ENCODE measurements at places on chromosomes 13 and 19.

DNA sequence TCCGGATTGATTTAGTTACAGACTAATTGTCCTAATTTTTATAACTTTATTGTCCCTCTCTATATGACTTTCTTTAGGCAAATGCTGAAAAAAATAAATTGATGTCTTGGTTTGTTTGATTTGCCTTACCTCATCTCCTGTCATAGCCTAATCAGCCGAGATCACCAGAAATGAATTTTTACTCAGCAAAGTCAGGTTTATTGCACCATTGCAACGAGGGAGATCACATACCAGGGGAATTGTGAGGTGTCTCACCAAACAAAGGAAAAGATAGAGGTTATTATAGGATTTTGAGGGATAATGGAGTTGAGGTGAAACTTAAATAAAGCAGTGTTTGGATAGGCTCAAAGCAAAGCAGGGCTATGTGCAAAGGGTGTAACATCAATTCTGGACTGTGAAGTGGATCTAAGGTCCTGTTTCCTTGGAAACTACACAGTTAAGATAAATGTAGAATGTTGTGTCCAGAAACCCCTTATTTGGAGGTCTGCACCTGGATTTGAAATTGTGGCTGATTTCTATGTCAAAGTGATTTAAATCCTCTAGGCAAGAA lies 372.6 kb downstream of the OXGR1 start:
- no peak for DNase-seq

- DNase-seq = no peak
Measured at GRCh38 chr13:30124131-30124768, 183.1 kb downstream of the KATNAL1 start.

DNA sequence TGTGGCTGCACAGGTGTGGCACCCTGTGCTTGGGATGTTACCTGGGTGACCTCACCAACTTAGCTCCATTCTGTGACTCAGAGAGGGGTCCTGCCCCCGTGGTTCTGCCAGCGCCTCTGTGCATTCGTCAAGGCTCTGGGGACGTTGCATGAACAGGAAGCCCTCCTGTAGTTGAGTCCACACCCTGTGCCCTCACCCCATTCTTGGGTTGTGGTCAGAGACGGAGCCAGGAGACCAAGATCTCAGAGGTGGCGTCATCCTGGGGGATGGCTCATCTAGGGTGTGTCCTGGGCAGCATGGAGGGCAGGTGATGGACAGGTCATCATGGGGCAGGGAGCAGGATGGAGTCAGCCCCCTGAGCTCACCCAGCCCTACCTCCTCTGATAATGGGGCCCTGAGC lies 2.5 kb downstream of the COX6B2 start:
- peak; percentile 97 for DNase-seq

GRCh38 chr13:71213252-71213821 lies 653.7 kb downstream of the DACH1 start:
- no peak for DNase-seq

GRCh38 chr19:42442833-42443232 lies at the start of gene CXCL17:
Gene CXCL17, minus strand, starts transcription at chr19:42442946. Its CDS starts 114 bp downstream, at chr19:42442832.
- no peak for DNase-seq

GRCh38 chr13:83950293-83950692 lies 68.0 kb upstream of the SLITRK1 start:
- no peak for DNase-seq

DNA sequence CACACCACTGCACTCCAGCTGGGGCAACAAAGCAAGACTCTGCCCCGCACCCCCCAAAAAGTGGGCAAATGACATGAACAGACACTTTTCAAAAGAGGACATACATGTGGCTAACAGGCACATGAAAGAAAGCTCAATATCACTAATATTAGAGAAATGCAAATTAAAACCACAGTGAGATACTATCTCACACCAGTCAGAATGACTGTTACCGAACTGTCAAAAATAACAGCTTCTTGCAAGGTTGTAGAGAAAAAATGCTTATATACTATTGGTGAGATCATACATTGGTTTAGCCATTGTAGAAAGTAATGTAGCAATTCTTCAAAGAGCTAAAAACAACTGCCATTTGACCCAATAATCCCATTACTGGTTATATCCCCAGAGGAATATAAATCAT lies 99.5 kb upstream of the SPATA13 start:
- no peak for DNase-seq

DNA sequence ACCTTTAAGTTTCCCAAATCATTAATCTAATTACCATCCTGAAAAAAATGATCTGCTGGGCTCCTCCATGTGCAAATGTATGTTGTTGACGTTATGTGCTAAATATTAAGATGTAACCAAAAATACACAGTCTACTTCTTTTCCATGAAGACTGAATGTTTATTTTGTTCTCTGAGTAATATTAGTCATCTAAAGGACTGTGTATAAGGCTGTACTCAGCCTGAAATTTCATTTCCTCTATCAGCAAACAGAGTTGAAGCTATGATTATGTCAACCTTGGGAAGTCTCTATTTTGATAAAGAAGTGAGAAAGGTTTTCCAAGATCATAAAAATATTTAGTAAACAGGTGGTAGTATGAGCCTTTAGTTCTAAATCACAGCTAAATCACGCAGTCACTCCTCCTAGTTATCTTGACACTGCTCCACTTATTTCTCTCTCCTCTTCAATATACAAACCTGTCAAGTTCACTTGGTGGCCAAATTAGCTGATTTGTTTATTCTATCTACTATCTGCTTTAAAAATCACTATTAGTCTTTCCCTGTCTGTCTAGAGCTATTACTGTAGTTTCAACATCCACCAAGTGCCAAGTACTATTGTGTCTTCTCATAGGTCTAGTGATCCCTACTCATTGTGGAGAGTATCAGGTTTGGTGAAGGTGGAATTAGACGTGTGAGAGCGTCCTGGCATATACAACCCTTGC lies 211.7 kb upstream of the STARD13 start:
- DNase-seq = no peak

DNA sequence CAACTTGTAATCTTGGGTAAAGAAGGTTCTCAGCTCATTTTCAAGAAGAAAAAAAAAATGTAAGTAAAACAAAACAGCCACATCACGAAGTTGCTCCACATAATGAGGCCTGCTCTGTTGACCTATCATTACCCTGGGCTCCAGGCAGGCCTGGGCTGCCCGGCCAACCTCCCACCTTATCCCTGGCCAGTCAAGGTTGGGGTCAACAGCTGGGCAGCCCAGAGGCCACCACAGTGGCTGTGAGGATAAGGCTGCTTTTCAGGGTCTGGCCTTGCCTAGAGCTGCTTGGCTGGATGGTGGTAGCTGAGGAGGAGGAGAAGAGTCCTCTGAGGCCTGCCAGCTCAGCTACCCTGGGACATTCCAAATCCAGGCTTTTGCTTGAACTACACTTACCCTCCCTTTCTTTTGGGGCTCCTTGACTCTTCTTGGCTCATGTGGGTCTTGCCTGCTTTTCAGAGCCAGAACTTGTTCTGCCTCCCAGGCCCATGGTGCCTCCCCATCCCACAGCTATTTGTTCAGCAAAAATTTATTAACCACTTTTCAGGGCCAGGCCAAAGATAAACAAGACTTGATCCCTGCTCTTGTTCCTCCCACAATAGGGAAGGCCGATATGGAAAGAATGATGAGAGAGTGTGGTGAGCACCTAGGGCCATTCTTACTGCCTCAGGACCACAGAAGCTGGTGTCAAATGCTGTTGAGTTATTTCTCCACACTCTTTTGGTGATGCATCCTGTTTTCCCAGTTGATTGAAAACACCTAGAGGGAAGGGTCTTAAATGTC lies 101.6 kb downstream of the RGCC start:
- DNase-seq = no peak

DNA sequence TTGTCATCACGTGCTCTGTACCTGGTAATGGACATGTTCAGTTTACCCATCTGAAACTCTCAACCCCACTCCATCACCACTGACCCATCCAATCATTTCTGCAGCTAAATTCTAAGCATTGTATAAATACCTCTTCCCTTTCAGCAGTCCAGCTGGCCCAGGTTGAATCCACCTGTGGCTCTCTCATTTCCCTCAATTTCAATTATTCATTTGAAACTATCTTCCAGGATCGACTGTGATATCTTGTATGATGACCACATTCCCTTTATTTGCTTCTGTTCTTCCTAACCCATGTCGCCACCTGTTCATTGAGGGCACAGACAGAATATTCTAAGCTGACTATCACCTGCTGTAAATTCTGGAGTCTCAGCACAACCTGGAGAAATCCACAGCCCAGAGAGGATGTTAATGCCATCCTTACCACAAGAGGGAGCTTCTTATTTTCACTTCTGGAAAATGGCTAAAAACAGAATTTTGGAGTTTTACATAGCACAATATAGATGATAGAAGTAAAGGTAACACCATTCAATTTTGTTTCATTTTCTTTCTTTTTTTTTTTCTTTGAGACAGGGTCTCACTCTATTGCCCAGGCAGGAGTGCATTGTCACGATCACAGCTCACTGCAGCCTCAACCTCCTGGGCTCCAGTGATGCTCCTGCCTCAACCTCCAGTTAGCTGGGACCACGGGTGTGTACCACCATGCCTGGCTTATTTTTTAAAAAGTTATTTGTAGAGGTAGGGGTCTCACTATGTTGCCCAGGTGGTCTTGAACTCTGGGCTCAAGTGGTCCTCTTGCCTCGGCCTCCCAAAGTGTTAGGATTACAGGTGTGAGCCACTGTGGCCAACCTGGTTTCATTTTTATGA lies 38.6 kb downstream of the ZNF823 start:
- no peak for DNase-seq

DNA sequence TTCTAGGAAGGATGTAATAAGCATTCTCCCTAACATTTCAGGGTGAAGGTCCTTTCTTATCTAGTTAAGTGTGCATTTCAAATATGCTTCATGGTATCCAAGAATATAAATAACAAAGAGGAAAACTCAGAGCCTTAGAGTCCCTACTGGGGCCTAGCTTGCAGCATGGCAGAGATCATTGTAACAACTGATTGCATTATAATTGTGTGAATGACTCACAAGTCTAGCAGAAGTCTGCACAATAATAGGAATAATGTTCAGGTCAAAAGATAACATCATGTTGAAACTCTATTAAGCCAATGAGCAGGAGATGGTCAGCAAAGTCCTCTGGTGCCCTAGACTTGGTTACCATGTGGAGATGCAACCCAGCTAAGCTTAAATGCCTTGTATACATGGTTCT lies 3.4 kb downstream of the POSTN start:
- DNase-seq = no peak

DNA sequence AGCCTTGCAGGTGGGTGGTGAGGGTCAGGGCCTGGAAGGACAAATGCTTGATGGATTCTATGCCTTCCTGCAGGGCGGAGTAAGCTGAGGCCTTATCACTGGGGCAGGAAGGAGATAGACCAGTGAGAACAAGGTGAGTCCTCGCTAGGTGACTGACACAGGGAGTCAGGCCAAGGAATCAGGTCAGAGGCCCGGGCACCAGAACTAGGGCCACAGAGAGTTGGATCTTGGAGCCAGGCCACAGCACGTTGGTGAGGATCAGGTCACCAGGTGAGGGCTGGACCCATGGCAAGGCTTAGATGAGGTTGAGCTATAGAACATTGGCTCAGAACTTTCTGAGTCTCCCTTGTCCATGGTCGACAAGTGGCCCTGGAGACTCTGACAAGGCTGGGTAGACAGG lies 328.2 kb downstream of the FOXO1 start:
- DNase-seq = no peak

DNA sequence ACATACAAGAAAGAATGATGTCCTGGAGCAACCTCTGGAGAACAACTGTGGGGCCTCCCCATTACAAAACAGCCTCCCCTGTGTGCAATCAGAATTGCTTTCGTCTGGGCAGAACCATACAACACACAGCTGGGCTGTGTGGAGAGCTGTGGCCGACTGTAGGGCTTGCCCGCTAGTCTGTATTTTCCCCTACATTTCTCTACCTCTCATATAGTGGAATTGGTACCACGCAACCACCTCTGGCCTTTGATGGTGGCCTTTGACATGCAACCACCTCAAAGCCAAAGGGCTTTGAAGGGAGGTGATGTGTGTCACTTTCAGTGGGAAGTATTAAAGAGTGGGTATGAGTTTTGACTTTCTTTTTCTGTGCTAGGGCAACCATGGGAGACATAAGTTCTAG lies 34.0 kb downstream of the GARRE1 start:
- DNase-seq = no peak

DNA sequence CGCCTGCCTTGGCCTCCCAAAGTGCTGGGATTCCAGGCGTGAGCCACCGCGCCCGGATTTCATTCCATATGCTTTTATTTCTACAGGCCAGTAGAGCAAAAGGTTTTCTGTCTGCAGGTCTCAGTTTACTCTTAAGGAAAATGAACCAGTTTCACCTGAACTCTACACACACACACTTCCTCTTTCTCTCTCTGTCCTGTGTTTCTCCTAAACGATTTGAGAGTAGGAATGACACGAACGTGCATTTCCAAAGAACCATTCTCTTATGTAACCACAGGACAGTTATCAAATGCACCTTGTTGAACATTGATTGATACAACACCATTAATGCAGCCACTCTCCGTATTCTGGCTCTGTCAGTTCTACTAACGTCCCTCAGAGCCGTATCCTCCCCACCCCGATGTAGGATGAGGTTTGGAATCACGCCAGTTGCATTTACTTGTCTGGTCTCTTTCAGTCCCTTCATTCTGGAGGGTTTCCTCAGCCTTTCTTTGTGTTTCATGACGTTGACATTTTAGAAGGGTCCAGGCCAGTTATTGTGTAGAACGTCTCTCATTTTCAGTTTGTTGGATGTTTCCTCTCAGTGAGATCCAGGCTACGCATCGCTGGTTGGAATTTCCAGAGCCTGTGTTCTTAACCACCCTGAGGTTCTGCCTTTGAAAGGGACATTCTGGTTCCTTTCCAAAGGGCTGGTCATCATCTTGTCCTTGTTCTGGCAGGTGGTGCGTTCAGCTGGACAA lies 36.0 kb downstream of the BICRA start:
- DNase-seq = no peak

- DNase-seq = no peak
Measured at GRCh38 chr13:26943748-26944147, 183.2 kb upstream of the GPR12 start.

DNA sequence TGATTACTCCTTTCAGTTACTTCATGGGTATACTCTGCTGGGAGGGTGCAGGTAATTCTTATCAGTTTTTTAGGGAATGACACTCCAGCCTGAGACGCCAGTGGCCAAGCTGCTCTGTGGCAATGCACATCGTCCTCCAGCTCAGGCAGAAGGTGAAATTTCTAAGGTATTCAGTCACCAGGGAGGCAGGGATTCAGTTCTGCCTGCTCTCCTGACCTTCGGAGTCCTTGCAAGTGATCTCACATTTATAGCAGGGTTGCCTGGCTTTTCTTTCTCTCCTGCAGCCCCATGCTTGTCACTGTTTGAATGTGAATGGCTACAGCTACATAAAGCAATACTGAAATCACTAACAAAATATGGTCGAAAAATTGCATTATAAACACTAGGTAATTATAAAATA lies 1447.5 kb downstream of the EFNB2 start:
- DNase-seq = no peak
